ENCODE measurements at places on chromosomes 13 and 19.

DNA sequence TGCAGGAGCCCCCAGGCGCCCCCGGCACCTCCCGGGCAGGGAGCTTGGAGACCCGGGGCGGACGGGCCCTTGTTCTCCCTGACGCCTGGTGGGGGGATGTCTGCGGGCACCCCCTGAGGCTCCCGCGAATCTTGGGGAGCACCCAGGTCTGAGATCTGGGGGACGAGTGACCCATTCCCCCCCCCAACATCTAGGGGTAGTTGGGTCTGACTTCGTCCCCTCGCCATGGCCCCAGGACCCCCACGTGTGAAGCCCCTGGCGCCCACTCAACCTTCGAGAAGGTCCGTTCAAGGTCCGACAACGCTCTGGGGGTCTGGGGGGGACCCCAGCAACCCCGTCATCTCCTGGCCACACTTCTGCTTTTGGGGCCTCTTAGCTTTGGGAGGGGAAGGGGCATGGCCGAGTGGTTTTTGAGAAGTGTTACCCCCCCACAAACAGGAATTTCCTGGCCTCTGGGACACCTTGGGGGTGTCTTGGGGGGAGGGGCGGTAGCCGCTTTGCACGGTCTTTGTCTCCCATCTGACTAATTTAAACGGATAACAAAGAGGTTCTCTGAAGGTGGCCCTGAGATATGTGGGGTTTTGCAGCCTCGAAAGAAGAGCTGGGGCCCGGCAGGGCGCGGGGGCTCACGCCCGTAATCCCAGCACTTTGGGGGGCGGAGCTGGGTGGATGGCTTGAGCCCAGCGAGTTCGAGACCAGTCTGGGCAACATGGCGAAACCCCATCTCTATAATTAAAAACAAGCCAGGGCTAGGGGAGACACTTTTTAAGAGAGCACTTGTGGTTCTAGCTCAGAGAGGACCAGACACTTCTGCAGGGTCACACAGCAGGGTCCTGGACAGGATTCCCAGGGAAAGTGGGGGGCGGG lies 608 bp downstream of the CNN2 start:
- no peak for DNase-seq

DNA sequence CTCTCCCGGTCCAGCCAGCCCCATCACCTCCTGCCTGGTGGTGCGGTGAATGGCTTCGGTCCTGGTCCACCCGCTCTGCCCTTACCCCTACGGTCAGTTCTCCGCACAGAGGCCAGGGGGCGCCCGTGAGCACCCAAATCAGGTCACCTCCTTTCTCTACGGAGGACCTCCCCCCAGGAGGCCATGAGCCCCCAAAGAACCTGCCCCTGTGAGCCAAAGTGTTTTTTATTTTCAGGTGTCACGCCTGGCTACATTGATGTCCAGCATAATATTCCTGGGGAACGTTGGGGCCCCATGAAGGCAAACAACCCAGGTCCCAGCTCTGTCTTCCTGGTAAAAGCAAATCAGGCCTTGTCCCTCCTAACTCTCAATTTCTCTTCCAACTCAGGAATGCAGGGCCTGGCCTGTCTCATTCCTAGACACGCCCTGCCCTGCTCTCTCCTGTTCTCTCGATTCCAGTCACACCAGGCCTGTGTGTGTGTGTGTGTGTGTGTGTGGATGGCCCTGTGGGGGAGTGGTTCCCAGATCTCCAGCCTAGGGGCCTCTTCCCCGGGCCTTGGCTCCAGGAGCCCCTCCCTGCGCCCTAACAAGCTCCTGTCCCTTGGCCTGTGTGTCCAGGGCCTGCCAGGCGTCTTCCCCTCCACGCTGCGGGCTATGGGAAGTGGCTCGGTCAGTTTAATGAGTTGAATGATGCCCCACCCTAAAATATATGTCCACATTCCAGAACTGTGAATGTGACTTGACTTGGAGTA lies 9.7 kb upstream of the GIPC1 start:
- no peak for DNase-seq

DNA sequence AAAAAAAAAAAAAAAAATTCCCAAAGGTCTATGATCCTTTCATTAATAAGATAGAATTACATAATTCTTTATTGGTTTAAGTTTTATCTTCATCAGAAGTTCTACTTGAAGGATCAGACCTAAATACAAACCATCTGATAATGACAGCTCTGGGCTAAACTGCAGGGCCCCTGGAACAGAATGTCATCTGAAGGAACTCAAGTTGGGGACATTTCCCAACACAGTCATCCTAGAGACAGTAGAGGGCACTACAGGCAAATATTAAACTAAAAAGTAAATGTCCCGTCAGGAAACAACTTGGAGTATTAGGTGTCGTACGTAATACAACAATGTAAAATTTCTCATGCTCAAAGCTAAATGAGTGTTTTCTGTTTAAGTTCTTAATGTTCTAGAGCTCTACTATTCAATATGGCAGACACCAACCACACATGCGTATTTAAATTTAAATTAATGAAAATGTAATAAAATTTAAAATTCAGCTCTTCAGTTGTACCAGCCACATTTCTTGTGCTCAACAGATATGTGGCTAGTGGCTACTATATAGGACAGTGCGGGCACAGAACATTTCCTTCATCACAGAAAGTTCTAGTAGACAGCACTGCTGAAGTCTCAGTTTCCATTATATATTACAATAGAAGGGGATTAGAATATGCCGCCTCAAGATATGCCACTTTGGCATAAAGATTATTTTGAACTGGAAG lies 21.8 kb upstream of the NAXD start:
- peak; percentile 28 for DNase-seq

DNA sequence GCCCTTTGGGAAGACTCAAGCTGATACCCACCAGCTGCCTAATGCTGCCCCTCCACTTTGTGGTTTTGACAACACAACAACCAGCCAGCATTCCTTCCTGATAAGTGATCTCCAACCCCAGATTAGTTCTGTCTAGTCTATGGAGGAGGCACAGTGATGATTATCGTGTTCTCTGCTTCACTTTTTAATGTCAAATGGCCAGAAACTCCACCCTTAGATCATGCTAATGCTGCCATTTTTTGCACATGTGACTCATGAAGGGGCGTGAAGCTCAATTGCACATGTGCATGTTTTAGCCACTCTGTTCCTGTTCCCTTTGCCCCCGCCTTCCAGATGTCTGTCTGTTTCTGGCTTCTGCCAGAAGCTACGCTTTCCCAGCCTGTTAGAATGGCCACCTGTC lies 199.8 kb downstream of the COG6 start:
- DNase-seq = no peak

GRCh38 chr19:47863514-47863936 lies 4.5 kb downstream of the TPRX2 start:
- no peak for DNase-seq

- DNase-seq = no peak
Observed at GRCh38 chr19:18291019-18291524, 9.7 kb upstream of the JUND start.

DNA sequence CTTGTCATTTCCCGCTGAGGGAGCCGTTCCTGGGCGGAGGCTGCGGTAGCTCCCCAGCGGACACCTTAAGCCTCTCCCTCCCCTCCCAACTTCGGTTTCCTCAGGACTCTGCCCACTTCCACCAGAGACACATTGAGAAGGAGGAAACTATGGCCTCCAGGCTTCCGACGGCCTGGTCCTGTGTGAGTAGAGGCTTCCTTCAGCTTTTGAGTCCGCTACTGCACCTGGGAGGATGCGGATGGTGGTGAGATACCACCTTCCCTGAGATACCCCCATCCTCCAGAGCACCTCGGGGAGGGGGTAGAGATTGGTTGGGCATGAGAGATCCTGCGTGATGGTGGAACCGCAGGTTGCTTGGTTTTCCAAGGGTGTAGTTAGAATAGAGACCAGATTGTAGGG lies 955 bp downstream of the ZNF274 start:
- DNase-seq = no peak

- no peak for DNase-seq
Observed at GRCh38 chr19:1408300-1409203, 1.2 kb downstream of the DAZAP1 start.

GRCh38 chr13:79402679-79403078 lies 3.4 kb downstream of the RBM26 start:
- no peak for DNase-seq

- no peak for DNase-seq
Observed at GRCh38 chr13:21139374-21139773, 37.0 kb downstream of the SKA3 start.

DNA sequence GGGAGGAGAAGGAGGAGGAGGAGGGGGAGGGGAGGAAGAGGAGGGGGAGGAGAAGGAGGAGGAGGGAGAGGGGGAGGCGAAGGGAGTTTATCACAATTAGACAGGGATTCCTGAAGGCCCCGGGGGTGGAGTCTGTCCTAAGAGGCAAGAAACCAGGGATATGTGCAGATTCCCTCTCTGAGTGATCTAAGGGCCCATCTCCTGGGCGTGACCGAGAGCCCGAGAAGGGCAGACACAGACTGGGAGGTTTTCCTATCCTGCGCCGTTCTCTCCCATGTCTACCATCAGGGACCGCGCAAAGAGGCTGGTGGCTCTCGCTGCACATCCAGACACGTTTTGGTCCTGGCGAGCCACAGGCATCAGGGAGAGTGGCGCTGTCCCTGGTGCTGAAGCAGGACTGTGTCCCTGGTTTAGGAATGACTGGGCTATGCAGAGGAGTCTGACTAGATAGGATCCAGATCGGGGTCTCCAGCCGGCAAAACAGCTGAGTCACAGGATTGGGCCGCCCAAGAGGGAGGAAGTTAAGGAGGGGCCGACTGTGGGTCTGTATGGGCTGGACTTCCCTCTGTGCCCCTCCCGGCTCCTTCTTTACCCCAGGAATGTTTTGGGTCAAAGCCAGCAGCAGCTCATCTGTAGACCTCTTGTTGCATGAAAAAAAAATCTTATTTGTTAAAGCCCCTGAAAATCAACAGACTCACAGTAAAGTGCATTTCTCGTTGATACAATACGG lies 17.9 kb upstream of the ZNF175 start:
- DNase-seq = no peak

GRCh38 chr13:71661921-71662320 lies 205.1 kb downstream of the DACH1 start:
- DNase-seq = no peak

DNA sequence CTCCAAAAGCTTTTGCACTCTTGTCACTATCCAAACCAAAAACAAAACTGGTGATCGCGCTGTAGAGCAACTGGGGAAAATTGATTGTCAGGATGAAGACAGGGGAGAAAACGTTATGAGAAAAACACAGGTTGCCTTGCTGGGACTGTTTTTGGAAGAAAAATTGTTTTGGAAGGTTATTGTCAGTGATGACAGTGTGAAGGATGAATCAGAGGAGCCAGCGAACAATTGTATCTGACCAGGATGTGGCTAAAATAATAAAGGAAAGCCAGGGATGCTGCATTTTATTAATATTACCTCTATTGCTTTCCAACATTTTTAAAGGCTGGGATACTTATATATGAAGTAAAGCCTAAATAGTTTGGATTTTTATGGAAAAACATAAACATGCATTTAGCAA lies 334.0 kb downstream of the SPRY2 start:
- no peak for DNase-seq

- DNase-seq = no peak
Observed at GRCh38 chr19:27775395-27775794, 1437.6 kb downstream of the UQCRFS1 start.

GRCh38 chr13:27425918-27426630 lies 1.7 kb downstream of the GTF3A start:
- peak; percentile 63 for DNase-seq

- DNase-seq = no peak
Observed at GRCh38 chr13:50518131-50518530, 325.4 kb downstream of the DLEU7 start.

- no peak for DNase-seq
Observed at GRCh38 chr19:48768994-48769713, 13.8 kb downstream of the FGF21 start.

- DNase-seq = no peak
Observed at GRCh38 chr13:36366031-36366430, 19.8 kb upstream of the SPART start.

DNA sequence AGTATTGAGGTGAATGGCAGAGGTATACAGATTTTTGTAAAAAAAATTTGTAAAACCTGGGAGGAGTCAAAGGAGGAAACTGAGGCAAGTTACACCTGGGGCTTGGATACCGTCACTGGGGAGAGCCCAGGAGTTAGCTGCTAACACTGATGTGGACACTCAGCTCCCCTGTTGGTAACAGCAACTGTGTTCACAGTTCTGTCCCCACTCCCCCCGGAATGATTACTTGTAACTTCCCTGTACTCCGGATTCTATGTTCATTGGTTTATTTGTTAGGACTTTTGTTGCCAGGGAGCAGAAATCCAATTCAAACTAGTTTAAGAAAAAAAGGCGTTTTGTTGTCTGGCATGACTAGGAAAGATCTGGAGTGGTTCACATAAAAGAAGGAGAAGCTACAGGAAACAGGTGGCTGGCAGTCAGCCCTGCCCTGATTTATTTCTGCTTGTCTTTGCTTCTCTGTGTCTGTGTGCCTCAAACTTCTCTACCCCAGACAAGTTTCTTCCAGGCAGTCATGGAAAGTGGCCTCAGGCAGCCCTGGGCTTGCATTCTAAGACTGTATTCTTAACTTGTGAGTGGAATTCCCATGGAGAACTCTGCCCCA lies 2.3 kb upstream of the GPR12 start:
- DNase-seq = peak; percentile 18

Data from NCI-H2029 treated with DMSO at 0.1 percent for 48 hours (cell line).